Hematopoietic multipotent progenitor cell treated with erythropoietin and hydrocortisone succinate and interleukin-3 and kit ligand, for 4 days (in vitro differentiated cells): ENCODE measurements at places on chromosomes 2 and 18.

DNA sequence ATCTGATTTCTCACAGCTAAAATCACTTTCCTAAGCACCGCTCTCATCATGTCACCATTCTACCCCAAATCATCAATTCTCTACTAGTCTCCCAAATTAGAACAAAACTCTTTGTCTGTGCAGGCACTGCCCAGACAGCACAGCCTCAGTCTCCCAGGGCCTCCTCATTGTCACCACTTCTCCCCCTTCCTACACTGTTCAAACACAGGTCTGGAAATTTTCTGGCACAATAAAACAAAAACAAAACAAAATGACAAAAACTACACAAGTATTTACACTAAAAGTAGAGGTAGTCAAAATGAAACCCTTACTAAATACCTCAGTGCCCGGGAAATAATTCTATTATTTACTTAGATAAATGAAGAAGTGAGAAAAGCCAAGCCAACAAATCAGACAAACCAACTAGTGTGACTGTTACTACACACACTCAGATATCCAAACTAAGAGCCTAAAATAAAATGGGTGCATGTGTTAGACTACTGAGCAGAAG, 156.2 kb upstream of the DNMT3A start:
- DNase-seq: no peak

DNA sequence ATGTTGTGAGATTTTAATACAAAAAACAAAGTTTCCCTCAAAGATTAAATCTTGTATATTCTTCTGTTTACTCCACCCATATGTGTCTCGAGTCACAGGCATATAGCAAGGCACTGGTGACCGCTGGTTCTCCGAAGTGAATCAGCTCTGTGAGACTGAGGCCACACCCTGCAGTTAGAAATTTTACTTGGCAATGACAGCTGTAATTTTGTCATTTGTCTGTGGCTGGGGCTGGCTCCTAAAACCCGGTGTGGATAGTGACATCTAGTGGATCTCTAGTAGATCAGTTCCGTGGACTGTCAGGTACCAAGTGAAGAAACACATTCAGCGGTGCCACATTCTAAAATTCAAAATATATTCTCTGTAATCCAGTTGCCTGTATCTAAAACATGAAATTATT, 278.0 kb downstream of the NEDD4L start:
- DNase-seq: peak; percentile 89

- DNase-seq: no peak
Measured at GRCh38 chr18:2030647-2031046, 540.7 kb downstream of the METTL4 start.

- DNase-seq: peak; percentile 99
Measured at GRCh38 chr2:201158111-201158929, 24.6 kb upstream of the CASP10 start.

- no peak for DNase-seq
Measured at GRCh38 chr2:179444056-179444455, 179.4 kb upstream of the SESTD1 start.

- DNase-seq: no peak
Measured at GRCh38 chr2:7027411-7027810, 110.2 kb downstream of the RNF144A start.

DNA sequence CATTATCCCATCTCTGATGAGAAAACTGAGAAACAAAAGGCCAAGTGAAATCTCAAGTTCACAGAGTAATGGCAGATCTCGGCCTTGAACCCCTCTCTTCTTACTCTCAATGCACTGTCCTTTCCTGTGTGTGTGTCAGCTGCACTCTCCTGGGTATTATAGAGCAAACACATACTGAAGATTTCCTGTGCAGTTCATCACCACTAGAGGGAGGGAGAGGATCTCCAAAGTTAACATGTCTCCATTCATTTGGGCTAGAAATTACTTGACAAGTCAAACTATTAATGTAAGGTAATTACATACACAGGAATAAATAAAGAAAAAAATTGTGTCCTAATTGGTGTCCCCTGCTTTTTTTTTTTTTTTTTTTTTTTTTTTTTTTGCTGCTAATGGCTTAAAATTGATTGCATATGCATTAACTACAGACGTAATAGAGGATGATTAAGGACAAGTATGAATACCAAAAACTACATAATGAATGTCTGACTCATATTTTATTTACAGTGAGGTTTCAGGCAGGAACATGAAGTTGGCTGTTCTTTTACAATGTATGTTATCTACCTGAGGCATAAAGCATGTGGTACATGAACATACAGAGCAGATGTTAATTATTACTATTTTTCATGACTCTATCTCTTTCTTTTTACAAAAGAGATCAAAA, 269.2 kb downstream of the NYAP2 start:
- peak; percentile 76 for DNase-seq

DNA sequence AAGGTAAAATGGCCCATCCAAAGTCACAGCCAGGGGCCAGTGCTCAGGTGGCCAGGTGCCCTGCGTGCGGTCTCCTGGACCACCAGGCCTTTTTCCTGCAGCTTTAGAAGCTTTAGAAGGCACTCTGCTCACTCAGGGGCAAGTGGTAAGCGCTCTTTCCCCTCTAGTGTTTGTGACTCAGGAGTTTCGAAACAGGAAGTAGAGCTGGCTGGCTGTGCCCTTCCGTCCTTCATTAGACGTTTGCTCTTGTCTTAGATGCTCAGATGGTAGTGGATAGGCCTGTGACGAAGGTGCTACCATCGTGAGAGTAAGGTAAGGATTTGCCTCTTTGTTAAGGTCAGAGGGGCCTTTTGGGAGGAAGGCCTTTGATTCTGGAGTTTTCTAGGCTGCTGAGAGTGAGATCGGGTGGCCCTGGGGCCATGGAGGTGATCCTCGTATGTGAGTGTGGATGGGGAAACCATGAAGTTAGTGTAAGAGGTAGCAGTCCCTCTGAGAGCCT, at the start of gene CASP8:
Gene CASP8, plus strand, starts transcription at position 235 of the 499 bp plus-strand sequence. CDS start 5,951 bp downstream, outside the sequence.
- peak; percentile 93 for DNase-seq

GRCh38 chr18:32867936-32868335, 95.1 kb upstream of the KLHL14 start:
- DNase-seq: no peak

GRCh38 chr2:217703102-217703501, 299.7 kb downstream of the TNS1 start:
- DNase-seq: no peak

GRCh38 chr2:212254339-212254738, 284.3 kb downstream of the ERBB4 start:
- DNase-seq: no peak

- DNase-seq: no peak
Measured at GRCh38 chr2:224142397-224143312, 103.6 kb upstream of the SERPINE2 start.

DNA sequence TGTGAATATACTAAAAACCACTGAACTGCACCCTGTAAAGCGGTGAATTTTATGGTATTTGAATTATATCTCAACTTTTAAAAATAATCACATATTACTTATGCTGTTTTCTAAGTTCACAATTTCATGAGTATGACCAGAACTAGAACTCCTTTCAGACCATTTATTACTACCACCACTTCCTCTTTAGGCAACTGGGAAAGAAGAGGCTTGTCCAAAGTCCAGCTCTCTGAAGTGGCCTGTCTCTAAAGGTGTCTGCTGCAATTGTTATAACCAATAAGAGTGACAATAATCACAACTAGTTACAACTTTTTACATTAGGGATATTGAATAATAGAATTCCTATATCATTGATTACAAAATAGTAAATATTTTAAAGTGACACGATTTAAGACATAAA, 267.9 kb upstream of the PIK3C3 start:
- no peak for DNase-seq

DNA sequence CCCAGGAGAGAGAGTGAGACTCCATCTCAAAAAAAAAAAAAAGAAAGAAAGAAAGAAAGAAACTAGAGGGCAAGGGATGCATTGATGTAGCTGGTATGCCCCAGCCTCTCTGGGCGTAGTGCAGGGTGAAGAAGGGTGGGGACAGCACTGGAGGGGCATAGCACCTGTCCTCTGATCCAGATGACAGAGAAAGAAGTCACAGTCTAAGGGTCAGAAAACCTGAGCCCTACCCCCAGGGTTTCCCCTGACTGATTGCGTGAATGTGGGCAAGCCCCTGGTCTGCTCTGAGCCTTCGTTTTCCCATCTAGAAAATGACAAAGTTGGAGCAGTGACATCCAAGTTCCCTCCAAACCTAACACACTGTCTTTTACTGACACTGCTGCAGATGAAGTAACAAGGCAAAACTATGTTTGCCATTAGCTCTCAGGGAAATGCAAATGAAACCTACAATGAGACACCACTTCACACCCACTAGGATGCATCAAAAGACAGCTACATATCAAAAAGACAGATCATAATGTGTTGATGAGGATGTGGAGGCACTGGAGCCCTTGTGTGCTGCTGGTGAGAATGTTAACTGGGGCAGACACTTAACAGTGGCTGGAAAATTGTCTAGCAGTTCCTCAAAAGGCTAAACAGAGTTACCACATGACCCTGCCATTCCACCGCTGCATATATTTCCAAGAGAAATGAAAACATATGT, 19.5 kb upstream of the YWHAQ start:
- no peak for DNase-seq

GRCh38 chr2:231530099-231531011, at the start of gene NMUR1:
Gene NMUR1 (minus strand): TSS chr2:231530445. CDS start chr2:231530361, 84 bp downstream.
- DNase-seq: peak; percentile 71

DNA sequence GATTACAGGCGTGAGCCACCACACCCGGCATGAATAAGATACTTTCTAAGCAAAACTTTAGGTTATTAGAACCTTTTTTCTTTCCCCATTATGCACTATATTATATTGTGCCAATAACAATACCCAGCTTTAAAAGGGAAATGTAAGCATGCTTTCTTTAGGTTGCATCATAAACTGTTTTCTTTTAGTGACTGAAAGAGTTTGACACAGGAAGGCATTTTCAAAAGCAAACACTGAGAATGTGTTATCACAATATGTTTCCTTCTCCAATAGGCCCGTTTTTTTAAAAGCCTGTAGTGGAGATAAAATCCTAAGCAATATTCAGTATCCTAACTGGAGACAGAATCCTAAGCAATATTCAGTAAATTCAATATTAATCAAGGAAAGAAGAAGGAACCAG, 16.7 kb upstream of the EPB41L5 start:
- no peak for DNase-seq

DNA sequence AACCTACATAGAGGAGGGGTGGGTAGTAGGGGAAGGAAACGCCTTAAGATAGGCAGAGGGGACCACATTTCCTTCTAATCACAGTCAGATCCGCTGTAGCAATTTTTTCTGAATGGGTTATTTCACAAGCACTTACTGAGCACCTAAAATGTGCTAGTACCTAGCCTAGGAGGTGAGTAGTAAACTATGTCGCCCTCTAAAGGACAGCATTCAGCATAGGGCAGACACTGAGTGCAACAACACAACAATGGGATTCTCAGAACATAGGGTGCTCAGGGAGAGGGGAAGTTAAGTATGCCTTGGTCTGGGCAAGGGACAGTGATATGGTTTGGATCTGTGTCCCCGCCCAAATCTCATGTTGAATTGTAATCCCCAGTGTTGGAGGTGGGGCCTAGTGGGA, 166.1 kb upstream of the RAB6C start:
- DNase-seq: peak; percentile 41
